ENCODE measurements at places on chromosomes 11 and 22.

DNA sequence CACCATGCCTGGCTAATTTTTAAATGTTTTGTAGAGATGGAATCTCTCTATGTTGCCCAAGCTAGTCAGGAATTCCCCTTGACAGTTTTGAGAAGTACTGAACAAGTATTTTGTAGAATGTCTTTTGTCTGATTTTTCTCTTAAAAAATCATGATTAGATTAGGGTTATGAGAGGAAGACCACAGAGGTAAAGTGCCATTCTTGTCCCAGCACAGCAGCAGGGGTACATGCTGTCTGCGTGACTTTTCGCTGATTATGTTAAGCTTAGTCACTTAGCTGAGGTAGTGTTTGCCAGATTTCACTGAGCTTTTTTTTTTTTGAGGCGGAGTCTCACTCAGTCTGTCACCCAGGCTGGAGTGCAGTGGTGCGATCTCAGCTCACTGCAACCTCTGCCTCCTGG lies 13.6 kb upstream of the NUP160 start:
- no peak for DNase-seq

- no peak for DNase-seq
Observed at GRCh38 chr11:118689503-118689851, 10.0 kb upstream of the TREH start.

DNA sequence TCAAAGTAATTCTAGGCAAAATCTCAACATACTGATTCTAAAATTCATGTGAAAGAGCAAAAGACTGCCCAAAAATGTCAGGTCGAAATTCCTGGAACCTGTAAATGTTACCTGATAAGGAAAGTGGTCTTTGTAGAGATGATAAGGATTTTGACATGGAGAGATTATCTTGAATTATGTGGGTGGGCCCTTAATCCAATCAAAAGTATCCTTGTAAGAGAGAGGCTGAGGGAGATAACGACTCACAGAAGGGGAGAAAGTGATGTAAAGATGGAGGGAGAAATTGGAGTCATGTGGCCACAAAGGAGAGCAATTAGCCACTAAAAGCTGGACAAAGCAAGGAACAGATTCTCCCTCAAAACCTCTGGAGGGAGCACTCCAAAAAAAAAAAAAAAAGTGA lies 20.5 kb downstream of the RRM1 start:
- no peak for DNase-seq

- no peak for DNase-seq
Observed at GRCh38 chr11:60857378-60858232, 1.9 kb upstream of the PTGDR2 start.

- no peak for DNase-seq
Observed at GRCh38 chr11:116466191-116466590, 306.6 kb downstream of the BUD13 start.

- no peak for DNase-seq
Observed at GRCh38 chr11:61731952-61732675, 20.3 kb upstream of the MYRF start.

DNA sequence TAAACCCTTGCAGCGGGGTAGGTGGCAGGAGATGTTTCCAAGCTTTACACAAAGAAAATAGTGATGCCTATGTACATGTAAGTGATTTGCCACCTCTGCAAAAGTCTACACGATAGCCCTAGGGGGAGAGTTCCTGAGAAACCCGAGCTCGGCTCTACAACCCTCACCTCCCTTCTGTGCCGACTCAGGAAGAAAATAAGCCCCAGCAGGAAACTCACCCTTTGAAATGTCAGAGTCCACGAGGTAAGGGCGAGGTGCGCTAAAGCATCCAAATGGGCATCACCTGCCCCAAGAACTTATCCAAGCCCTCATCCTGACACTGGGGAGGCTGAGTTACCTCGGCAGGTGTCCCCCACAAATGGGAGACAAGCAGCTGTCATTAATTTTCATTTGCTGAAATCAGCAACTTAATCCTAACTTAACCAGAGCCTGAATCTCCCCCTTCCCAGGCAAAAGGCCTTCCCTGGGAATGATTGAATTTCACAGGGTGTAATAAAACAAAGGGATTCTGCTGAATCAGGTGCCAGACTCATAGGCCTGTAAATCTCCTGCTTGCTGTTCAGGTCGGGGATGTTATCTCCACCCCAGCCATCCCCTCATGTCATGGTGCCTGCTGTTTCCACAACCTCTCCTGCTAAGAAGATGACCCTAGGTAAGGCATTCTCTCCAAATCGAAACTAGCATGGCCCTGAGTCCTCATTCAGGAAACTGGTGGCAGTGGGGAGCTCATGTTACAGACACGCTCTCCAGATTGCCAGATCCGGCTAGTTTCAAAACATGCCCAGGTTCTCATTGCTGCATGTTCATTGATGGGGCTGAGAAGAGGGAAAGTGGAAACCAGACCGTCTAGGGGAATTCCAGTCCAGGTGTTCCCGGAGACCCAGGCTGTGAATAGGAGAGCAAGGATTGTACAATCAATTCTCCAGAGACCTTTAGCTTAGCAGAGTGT lies 105.3 kb upstream of the KIRREL3 start:
- no peak for DNase-seq

DNA sequence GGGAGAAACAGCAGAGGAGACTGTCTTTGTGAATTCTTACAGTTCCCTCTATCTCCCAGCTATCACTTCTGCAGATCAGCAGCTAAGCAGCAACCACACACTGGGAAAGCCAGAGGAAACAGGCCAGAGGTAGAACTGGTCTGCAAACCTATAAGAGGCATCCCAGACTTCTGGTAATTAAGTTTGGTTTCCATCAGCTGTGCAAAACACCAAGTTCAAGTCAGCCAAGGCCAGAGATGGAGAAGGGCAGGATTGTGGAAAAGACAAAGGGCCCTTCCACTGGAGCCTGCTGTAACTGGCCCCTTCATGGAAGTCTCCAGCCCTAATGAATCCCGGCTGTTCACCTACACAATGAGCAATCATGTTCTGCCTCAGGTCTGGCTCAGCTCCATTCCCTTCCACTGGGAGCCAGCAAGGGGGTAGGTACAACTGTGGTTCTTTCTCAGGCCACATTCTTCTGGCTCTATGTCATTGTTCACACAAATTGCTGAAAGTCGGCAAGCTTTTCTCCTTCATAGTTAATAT lies 4.6 kb upstream of the PAMR1 start:
- DNase-seq: no peak

- DNase-seq: no peak
Observed at GRCh38 chr11:128802358-128802981, 64.6 kb downstream of the KCNJ1 start.

All from CD4-positive, alpha-beta T cell treated with Interleukin-4 for 1 hour (primary cell).